ENCODE measurements at places on chromosomes 7 and 10.

DNA sequence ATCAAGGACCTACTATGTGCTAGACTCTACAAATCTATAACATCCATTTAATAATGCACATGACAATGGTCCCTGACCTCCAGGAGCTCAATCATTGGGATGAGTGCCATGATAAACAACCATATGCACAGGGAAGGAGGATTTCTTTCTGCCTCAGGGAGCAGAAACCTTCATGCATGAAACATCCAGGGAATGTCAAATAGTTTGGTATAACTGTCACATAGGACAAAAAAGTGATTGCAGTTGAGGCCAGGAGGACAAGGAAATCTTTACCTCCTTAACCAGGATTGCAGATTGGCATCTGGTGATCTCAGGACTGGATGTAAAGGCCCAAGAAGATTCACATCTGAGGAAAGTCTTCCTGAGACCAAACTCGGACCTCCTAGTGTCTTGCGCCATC, 993.1 kb downstream of the KCNMA1 start:
- no peak for DNase-seq

DNA sequence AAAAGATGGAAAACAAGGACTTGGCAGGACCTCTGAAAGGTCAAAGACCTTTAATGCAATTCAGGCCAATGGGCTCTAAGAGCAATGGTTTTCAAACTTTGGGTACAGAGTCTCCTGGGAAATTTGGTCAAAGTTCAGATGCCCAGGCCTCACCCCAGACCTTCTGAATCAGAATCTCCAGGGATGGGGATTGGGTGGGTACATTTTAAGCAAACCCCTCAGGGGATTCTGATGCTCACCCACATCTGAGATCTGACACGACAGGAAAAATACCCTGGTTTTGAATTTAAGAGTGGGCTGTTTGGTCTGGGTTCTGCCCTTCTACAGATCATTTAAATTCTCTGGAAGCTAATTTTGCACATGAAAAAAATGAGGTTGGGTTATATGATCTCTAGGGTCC, 214.8 kb upstream of the PLXNA4 start:
- DNase-seq, result no peak

DNA sequence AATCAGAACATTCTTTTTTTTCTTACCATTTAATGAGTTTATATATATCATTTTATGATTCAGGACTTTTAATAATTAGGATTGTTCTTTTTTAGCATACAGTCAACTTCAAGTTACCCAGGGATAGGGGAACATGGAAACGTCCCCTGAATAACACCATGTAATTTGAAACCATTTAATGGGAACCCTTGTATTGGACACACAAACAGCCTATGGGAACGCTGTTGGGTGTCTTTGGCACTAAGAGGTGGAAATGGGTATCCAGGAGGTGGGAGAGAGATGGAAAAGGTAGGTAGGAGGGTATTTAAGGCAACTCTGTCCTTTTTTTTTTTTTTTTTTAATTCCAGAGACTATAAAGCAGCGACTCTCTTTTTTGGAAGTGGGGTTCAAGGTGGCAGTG, 2.6 kb downstream of the LUC7L2 start:
- no peak for DNase-seq

DNA sequence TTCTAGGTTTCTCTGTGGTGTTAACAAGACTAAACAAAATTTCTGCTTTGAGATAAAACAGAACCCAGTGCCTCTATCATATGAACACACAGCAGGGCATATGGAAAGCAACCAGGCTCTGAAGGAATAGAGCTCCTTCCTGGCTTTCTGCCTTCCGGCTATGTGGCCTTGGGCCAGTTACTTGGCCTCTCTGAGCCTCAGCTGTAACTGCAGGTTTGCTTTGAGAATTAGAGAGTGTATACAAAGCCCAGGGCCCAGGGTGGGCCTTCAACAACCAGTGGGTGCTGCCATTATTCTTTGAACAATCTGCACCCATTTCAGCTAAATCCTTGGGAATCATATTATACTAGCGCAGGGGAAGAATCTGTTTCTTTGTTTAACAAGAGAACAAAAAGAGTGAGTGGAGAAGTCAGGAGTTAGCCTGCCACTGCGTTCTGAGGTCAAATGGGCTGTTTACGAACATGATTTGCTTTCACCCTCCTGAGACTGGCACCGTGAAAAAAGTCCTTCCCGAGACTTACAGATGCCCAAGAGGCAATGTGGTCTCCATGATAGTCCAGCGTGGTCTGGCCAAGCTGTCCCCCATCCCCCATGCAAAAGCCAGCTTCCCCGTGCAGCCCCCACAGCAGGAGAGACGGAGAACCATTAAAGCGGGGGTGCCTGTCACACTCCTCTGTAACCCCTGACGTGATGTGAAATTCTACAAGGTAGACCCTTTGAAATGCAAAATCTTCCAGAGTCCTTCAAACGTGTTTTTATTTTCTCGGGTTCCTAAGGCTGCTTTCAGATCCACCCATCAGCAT, 4.9 kb downstream of the FAM53B start:
- DNase-seq, result peak; percentile 67

DNA sequence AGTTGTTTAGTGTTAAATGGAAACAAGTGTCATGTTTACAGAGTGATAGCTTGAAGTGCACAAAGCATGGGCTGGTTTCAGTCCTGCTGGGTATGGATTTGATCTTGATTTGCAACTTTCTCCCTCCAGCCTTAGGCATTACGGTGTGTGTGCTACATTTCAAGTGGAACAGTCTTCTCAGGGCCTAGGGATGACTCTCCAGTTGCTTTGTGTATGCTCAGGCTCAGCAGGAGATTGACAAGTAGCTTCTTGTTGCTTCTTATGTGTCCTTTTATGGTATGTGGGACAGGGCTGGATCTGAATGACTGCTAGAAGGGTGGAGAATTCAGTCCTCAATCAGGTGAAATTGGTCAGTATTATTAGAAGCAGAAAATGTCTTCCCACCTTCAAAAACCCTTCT, 51.3 kb upstream of the PLEKHA1 start:
- peak; percentile 3 for DNase-seq

GRCh38 chr10:67858971-67859370, 21.0 kb upstream of the DNAJC12 start:
- no peak for DNase-seq

DNA sequence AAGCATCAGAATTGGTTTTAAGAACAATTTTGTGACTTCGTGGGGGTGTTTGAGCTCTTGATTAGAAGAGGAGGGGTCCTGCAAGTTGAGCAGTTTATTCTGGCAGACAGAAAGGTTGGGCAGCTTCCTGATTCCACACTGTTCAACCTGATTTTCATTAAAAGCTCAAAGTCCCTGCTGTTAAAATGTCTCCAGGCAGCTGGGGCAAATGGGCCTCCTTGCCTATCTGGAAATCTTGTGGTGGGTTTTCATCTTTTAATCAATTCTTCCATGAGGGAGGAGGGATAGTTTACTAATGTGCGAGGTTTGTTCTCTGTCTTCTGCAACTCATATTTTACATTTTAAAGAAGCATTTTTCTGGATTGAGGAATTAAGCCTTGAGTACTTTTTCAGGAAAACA, 276.7 kb downstream of the NXPH1 start:
- DNase-seq, result no peak

- DNase-seq, result no peak
These were observed 48.9 kb downstream of the PUS7 start for GRCh38 chr7:105473163-105473562.

Data from type B pancreatic cell (in vitro differentiated cells).